Anterior cingulate cortex (tissue), 58 donors: ENCODE measurements at places on chromosomes 6 and 20.

DNA sequence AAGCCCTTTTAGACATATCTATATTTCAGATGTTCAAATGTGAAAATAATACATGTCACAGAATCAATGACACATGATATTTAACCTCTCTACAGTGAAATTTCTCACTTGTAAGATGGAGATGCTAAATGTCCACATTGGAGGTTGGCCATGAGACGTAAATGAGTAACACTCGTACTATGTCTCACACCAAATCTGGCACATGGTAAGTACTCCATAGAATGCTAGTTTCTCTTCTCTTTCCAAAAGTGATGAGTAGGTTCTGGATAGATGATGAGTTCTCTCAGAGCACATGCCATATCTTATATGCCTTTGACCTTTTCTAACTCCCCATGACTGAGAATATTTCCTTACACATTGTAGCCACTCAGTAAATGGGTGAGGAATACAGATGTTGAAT lies 17.7 kb downstream of the GFOD1 start:
- no peak for DNase-seq

GRCh38 chr6:128870746-128871145 lies 12.2 kb upstream of the LAMA2 start:
- no peak for DNase-seq

DNA sequence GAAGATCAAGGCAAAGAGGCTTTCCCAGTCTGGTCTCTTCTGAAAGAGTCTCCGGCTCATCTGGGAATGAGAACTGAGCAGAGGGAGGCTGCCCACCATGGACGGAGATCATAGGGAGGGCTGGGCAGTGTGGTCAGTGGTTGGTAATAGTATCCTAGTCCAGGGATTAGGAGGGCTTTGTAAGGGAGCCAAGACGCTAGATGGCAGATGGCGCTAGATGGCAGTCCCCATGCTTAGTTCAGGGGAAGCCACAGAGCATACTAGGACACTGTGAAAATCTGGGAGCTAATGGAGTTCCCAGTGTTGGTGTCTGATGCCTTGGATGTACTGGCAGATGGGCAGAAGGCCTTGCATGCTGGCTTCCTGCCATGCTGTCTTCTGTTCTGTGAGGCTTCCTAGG lies 21.7 kb upstream of the DAAM2 start:
- DNase-seq: peak; percentile 16

DNA sequence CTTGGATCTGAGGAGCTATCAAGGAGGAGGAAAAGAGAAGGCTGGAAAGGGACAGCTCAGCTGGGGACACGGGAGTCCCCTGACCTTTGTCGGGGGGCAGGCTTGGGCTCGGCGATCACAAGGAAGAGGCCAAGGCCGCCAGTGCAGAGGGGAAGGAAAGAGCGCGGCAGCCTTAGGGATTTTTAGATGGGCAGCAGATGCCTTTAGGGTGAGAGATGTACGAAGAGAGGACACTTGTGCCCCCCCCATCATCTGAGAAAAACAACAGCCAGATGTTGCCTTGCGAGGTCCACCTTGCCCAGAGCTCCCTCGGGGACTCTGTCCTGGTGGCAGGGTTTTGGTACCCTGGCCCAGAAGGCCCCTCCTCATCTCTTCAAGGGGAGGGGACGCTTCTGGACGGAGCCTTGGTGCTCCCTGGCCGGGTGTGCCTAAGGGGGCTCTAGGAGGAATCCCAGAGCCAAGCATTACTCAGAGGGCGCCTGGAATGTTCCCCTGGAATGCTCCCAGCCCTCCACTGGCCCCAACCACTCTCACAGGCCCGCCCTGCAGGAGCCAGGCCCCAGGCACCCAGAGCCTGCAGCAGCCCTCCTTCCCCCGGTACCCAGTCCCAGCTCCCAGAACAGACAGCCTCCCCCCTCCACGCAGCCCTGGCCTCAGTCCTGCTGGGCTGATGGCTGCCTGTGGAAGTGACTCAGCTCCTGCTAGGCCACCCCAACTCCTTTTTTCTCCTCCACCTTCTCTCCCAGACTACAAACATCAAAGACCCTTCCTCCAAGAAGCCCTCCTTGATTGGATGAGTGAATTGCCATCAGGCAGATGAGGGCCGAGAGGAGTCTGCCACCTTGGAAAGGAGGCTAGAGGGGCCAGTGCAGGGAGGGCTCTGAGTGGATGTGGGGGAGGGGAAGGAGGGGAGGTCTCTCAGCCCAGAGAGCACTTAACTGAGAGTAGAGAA lies 1.8 kb downstream of the ADAM33 start:
- DNase-seq: no peak

- DNase-seq: no peak
These were observed 56.9 kb downstream of the RTN4IP1 start for GRCh38 chr6:106572436-106572835.

GRCh38 chr6:17202526-17202925 lies 78.6 kb upstream of the RBM24 start:
- DNase-seq: no peak

- DNase-seq: no peak
These were observed 378.7 kb upstream of the SOX4 start for GRCh38 chr6:21214738-21215448.

GRCh38 chr6:33967265-33967767 lies 163.5 kb upstream of the MLN start:
- no peak for DNase-seq

DNA sequence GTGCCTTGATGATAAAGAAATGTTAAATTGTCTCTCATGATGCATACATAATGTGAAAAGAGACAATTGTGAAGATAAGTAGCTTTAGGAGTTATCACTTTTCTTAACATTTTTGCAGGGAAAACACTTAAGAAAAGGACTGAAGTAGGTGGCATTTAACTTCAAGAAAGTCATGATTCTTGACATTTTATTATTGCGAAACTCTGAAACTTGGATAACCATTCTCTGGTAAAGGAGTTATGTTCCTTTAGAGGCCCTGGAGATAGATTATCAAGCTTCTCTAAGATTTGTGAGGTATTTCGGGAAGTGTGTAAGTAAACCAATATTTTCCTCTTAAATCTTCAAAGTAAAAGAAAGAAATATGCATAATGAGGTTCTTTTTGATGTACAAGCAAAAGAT lies 38.5 kb downstream of the HTR1B start:
- no peak for DNase-seq

DNA sequence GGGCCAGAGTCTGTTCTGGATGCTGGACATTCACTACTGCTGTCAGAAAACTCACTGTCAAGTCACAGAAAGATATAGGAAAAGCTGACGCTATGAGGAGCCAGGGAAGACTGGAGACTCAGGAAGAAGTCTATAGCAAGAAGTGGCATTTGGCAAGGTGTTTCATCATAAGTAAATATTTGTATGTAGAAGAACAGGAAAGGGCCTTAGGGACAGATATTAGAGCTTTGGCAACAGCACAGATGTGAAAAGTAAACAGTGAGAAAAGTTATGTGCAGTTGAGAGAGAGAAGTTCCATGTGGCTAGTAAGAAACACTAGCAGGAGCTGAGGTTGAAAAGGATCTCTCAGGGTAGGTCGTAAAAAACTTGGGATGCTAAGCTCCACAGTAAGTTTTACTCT lies 868.9 kb downstream of the PHF3 start:
- DNase-seq: no peak

DNA sequence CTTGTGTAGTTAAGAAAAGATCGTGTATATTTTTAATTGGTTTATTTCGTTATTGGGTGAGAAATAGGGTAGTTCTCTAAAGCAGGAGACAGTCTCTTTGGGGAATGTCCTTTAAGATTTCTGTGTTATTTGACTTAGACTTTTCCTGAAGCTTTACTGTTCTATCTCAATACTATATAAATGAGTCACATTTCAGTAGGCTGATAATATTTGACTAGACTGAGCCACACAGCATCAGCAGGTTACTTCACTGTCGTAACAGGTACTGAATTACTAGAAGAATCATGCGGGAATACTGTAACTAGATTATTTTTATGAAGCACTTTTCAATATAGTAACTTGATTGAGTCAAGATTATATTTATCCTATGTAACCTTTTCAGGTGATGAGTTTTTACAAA lies 1.4 kb downstream of the SMAP1 start:
- DNase-seq: no peak

- no peak for DNase-seq
These were observed 6.9 kb downstream of the TCF15 start for GRCh38 chr20:603116-603640.

DNA sequence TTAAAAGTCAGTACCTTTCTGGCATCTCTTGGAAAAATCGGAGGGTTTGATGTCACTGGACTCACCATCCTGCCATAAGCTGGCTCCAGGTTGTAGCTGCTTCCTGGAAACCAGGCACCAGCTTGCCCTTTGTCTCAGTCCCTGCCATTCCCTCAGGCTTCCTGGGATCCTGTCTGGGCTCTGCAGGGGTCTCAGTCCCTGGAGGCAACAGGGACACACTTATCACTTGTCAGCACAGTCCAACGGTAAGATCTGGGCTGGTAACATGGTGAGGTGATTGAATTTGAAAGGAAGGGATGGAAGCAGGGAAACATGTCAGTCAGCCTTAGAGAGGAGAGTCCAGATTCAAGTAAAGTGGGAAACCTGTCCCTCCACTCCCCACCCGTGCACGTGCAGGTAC lies 147.6 kb upstream of the ECI2 start:
- no peak for DNase-seq

DNA sequence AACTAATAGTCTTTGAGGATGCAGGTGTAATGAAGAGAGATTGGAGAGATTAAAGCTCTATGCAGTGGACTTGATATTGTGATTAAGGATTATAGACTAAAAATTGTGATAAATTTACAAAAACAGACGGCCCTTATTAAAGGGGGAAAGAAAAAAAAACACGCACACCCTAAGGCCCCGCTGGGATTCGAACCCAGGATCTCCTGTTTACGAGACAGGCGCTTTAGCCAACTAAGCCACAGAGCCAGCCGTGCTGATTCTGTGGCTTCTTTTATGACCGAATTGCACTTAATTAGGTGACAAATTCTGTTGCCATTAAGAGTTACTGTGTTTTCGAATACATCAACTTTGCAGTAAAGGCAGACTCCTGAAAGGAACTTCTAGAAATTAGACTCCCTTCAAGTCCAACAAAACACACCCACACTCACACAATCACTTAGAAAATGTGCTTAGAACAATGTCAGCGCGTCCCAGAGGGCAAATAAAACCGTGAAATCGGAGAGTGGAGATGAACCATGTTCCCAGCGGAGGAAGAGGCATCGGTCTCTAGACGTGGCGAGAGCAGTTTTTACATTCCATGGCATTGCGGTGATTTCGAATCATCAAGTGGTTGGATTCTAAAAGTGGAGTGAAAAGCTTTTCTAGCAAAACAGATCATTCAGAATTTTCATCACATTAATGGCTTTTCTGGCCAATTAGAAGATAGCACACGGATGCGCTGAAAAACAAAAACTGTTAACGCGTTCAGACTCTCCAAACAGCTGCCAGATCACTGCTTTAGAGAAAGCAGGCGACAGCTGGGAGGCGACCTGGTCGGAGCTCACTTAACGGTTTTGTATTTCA lies 122.6 kb downstream of the GPX5 start:
- DNase-seq: peak; percentile 34

DNA sequence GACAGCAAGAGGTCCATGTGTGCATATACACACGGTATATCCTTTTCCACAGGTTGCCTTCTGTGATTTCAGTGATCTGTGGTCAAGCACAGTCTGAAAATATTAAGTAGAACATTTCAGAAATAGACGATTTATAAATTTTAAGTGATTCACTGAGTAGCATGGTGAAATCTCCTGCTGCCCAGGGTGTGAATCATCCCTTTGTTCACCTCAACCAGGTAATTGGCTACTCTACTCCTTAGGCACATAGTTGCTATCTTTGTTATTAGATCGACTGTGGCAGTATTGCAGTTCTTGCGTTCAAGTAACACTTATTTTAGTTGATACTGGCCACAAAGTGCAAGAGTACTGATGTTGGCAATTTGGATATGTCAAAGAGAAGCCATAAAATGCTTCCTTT lies 1421.7 kb downstream of the GRIK2 start:
- DNase-seq: no peak

GRCh38 chr6:16064671-16065072 lies 64.2 kb upstream of the MYLIP start:
- no peak for DNase-seq

DNA sequence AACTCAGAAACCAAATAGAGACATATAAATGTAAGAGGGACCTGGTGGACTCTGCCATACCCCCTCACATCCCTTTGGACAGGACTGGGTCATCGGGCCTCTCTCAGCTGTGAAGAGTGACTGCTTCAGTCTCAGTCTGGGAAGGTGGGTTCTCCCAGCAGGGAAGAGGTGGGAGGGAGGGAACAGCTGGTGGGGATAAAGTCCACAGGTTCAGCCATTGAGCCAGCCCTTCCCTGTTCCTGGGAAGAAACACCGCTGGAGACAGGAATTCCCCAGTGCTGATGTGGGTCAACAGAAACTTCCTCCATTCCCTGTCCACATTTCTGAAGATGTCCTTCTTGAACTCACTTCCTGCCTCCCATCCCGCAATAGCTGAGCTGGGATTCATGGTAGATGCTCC lies 209.2 kb upstream of the PMEPA1 start:
- DNase-seq: no peak

DNA sequence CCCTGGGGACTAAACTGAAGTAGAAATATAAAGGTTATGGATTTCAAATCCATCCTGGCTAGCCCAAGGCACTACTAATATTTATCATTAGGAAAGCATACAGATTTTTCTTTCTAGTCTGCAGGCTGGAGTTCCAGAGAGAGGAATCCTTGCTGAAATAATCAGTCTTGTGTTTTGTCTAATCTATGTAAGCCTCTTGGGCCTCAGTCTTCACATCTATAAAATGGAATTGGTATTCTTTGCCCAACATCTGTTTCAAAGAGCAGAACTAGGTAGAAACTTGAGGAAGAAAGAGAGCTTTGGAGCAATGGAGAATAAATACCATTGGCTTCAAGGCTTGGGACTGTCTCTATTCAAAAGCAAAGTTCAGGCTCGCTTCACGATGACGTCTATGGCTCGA lies 212.0 kb downstream of the ZMYND8 start:
- no peak for DNase-seq

- DNase-seq: peak; percentile 36
These were observed 209.7 kb downstream of the FARS2 start for GRCh38 chr6:5471044-5471443.

DNA sequence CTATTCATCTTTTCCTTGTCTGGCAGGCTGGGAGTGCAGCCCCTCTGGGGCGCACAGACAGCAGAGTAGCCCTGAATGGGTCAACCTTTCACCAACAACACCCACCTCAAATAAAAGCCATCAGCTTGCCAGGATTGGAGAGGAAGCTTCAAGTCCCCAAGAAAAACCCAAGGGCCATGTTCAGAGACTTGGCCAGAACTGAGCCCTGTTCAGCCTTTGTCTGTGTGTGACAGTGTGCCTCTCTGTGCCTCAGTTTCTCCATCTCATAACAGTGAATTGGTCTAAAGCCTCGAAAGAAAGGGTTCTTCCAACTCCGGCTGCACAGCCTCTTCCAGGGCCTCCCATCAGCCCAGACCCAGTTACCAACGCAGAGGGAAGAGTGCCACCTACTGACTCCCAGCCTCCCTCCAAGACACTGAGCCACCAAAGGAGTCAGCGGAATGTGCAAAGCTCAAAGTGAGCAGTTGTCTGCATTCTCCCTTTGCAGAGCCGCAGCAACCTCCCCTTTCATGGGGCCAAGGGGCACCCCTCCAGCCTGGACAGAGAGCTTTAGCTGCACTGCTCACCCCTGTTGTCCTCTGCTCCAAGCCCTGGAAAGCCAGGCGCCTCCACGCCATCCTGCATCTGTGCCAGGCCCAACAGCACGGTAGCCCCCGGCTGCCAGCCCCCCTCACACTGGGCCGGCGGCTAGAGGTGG lies 82.7 kb upstream of the TOP1 start:
- DNase-seq: peak; percentile 34
